ENCODE measurements at places on chromosomes 2 and 18.
A peak's percentile ranks its signal among the peaks of the same experiment; 100 is the strongest.

DNA sequence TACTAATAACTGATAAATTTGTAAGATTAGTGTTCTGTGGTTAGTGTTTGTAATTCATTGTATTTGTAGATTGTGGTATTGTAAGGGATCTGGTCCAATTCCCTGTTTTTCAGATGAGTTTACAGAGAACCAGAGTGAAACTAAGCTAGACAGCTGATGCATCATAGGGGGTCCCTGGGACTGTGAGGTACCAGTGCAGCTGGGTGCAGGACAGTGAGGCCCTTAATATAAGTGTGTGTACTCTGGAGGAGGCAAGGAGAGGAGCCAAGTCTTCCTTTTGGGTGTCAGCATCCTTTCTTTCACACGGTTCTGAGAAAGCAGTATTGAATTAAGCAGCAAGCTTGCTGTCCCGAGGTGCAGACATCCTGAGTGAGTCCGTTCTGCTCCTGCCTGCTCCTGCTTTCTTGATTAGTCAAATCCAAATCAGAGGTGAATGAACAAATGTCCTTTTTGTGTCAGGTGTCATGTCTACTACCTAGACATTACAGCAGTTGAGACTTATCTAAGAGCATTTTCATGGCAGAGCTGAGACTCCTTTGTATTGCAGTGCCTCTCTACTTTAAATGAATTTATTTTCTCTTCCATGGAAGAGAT lies 194.9 kb downstream of the MCFD2 start:
- no peak for DNase-seq

- DNase-seq: no peak
Measured at GRCh38 chr2:98160554-98160953, 73.6 kb downstream of the VWA3B start.

DNA sequence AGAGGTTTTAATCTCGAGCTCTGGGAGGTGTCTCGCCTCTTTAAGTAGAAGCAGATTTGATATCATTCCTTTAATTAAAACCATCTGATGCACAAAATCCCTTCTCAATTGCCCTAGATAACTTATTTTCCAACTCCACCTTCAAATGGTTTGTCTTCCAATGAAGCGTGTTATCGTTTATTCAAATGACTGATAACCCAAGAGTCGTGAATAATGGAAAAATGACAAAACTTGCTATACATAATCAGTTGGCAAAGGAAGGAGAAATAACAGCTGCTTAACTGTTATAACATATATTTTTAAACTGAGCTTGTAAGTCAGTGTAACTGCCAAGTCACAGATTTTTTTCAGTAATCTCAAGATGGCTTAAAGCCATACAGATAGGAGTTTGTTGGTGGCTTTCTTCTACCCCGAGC lies 144.6 kb downstream of the QPCT start:
- no peak for DNase-seq

DNA sequence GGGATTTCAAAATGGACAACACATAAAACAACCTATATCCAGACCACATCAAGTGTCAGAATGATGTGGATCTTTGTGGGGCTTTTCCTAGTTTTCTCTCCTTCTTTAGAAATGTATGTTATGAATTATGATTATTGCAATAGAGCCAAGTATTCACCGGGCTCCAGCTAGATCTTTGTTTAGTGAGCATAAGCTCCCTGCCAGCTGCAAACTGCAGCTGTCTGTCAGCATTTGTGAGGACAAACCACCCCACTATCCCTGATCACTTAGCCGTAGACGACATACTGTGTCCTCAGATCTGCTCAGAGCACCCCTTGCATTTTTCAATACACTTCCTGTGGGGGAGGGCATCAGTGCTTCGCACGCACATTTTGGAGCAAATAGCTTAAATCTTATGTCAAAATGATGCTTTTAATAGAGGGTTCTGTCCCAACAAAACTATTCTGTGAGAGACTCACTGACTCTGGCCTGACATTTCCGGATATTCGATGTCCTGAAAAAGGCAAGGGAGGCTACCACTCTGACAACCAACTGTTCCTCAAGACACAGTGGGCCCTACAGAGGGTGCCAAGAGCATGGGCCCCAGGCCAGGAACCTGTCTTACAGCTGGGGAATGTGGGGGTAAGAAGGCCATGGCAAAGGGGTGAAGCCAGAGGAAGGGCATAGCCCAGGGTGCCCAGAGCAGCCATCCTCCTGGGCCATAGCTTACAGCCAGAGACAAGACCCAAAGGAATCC lies 346.0 kb downstream of the ARHGAP15 start:
- DNase-seq: no peak

DNA sequence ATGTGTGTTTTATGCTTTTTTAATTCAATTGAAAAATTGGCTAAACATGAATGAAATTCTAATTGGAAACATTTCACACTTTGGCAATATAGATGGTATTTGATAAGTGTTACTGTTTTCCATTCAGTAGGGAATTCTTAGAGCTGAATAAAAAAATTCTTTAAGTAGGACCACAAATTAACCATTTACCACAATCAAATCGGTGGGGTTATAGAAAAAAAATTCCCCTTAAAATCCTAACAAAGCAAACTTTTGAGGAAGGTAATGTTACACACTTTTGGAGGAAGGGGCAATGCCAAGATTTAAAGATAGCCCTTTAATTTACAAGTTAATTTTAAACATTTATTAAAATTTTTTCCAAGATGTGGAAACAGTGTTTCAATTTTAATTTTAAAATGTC lies 279.0 kb upstream of the FIGN start:
- DNase-seq: no peak

GRCh38 chr2:136098441-136098840 lies 19.5 kb downstream of the CXCR4 start:
- DNase-seq: no peak

DNA sequence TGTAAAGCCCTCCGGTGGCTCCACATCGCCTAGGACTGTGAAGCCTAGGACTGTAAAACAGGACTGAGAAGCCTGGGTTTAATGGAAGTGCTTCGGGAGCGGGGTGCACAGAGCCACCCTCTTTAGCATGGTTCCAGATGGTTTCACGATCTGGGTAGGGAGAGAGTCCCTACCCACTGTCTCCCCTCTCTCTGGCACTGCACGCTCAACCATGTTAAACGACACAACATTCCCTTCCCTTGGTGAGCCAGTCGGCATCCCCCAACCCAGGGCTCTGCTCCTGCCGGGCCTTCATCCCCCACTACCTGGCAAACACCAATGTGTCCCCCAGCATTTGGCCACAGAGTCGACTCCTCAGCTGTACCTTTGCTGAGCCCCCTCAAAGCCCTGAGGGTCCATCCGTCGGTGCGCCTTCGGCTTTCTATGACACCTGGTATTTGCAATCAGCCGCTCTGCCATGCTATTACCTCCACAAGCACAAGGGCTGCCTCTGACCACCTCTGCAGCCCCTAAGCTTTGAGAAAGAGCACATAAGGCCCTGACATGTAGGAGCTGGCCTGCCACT lies 1.1 kb downstream of the COPS9 start:
- DNase-seq: no peak

DNA sequence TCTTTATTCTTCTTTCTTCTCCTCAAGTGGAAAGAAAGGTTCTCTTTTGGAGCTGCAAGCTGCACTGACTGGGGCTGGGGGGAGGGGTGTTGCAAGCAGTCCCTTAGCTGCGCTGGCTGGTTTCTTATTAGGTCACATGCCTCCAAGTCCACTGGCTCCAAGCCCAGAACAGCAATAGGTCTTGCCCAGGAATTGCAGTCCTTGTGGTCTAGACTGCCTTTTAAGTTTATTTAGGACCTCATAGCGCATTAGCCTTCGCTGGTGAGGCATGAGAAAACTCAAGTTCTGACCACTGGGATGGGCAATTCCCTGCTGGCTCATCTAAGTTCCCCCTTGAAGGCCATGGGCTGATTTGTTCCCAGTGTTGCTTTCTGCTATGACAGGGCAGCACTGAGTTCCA lies 138.6 kb upstream of the SCN7A start:
- peak; percentile 39 for DNase-seq

GRCh38 chr2:20829861-20830260 lies 7.0 kb upstream of the LDAH start:
- DNase-seq: no peak

DNA sequence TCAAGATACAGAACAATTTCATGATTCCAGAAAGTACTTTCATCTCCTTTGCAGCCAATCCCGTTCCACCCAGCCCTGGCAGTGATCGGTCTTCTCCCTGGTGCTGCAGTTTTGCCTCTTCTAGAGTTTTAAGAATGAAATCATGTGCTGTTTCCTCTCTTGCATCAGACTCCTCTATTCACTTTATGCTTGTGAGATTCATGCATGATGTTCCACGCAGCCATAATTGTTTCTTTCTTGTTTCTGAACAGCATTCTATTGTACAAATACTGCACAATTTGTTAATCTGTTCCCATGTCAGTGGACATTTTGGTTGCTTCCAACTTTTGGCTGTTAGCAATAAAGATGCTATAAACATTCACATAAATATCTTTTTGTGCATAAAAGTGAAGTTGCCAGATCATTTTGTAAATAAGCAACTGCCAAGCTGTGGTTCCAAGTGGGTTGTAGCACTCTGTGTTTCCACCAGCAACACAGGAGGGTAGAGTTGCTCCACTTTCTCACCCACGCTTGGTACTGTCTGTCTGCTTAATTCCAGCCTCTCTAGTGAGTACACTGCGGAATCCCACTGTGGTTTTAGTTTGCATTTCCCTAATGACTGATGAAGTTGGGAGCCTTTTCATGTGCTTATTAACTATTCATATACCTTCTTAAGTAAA lies 104.5 kb downstream of the TWIST2 start:
- no peak for DNase-seq

GRCh38 chr2:63735931-63736330 lies 105.8 kb upstream of the UGP2 start:
- no peak for DNase-seq

- no peak for DNase-seq
Measured at GRCh38 chr2:127110985-127111384, 4.0 kb upstream of the BIN1 start.

GRCh38 chr18:70520867-70521266 lies 232.0 kb downstream of the SOCS6 start:
- DNase-seq: no peak

- DNase-seq: no peak
Measured at GRCh38 chr2:237326266-237327171, 87.4 kb downstream of the COL6A3 start.

DNA sequence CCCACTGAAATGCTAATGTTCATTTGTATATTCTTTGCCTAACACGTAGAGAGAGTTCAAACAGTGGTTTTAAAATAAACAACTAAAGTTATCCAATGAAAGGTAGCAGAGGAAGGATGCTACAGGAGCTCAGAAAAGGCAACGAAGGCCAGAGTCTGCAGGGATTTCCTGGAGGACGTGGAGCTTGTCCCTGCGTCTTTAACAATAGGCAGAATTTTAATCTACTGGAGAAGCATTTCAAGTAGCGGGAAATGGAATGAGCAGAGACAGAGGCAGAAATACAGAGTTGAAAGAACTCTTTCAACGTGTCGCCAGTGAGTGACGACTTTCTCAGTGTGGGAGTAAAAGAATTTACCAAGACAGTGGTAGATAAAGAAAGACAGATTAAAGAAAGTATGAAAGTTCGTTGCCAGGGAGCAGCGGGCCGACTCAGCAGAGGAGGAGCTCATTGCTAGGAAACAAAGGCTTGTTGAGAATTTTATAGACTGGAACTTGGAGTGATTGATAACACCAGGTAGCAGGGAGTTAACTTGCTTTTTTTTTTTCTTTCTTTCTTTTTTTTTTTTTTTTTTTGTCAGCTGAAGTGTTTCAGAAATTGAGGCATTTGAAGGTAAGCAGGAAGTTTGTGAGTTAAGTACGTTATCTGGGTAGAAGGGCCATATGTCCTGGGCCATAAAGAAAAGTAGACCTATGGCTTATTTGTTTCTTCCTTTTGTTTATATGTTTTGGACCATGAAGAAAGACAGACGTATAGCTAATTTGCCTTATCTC lies 625 bp upstream of the NBAS start:
- peak; percentile 22 for DNase-seq

GRCh38 chr2:174561283-174561971 lies 36.2 kb downstream of the WIPF1 start:
- no peak for DNase-seq

DNA sequence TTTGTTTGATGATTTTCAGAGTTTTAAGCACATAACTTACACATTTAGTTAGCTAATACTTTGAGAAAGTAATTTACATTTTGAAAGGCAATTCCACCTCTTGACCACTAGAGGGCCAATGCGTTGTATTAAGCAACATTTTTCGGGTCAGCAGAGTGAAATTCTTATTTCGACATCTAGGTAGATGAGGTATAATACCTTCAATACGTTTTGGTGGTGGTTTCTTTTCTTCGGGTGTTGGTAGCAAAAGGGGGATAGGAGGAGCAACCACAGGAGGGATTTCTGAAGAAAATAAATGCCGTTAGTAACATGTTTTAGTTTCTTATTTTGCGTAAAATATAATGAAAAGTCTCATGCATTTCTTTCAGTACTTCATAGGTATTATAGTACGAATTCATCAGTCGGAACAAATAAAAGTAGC lies 106.3 kb downstream of the TTN start:
- DNase-seq: peak; percentile 9

- no peak for DNase-seq
Measured at GRCh38 chr2:74944987-74945787, 13.3 kb upstream of the POLE4 start.

GRCh38 chr18:35071819-35072247 lies 30.6 kb downstream of the MAPRE2 start:
- no peak for DNase-seq

DNA sequence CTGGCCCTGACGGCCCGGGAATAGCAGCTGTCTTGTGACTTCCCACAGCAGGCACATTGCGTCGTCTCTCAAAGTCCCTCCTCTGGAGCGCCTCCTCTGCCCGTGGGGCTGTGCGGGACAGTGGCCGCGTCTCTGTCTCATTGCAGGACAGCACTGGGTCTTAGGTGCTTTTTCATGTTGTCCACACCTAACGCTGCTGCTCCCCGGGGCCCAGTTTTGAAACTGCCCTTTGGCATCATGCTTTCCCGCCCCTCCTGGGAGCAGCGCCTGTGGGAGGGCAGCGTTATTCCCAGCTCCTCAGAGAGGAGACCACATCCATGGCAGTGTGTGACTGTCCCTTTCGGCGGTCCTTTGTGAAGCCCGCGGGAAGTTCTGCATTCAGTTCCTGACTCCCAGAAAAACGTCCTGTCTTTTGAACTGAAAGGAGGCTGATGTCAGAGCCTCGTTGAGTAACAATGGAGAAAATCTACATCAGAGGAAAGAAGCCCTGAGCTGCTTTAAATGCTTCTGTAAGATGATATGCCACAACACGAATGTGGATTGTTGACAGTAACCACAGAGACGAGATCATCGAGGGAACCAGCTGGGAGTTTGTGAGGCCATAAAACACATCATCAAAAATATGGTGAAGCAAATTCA lies 226.0 kb downstream of the FAM210A start:
- DNase-seq: peak; percentile 38

Measured in T47D (cell line).